ENCODE measurements at places on chromosomes 2 and 18.

DNA sequence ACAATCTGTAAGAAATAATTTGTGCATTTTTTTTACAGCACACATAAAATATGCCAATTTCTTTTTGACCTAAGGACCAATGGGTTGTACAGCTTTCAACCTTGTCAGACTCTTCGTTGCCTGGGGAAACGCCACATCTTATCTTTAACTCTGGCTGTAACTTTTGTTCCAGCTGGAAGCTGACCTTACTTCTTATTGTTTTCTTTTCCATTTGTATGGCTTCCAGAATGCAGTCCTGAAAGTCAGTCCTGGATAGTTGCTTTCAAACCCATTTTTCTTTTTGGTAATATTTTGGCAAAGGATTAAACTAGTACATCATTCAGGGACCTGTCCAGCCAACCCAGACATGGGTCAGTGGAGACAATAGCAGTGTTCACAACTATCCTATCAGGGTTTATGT lies 686.5 kb upstream of the CDH2 start:
- no peak for DNase-seq

- no peak for DNase-seq
These were observed 51.3 kb upstream of the ODC1 start for GRCh38 chr2:10499275-10499907.

DNA sequence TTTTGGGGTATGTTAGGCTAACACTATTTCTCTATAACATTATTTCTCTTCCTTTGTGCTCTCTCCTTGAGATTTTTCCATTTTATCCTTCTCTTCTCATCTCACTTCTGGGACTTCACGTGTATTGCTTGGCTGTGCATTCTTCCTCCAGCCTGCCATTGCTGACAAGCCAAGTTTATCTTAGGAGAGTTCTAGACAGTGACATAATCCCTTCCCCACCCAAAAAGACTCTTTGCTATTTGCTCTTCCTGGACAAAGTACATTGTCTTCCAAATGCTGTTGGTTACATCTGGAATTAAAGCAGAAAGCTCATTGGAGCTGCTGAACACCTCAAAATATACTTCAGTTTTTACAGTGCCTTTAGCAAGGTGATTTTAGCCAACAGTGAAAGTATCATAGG lies 8.9 kb downstream of the TSPYL6 start:
- DNase-seq: no peak

DNA sequence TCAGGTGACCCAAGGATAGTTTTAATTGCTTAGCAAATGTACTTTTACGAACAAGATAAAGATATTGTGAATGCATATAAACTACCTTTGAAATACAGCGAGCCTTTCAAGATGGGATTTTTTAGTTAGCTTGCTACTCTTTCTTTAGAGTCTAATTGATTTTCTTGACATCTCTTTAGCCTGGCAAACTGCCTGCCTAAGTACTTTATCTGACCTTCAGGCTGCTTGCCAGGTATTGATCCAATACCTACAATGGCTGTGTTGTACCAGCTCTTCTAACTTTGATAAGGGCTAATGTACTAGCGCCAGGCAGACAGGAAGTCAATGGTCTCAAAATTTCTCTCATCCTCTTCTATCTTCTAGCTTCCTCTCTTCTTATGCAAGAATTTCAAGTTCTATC lies 414.4 kb upstream of the ACVR2A start:
- DNase-seq: no peak

GRCh38 chr2:12861344-12861930 lies 144.7 kb downstream of the TRIB2 start:
- peak; percentile 50 for DNase-seq

DNA sequence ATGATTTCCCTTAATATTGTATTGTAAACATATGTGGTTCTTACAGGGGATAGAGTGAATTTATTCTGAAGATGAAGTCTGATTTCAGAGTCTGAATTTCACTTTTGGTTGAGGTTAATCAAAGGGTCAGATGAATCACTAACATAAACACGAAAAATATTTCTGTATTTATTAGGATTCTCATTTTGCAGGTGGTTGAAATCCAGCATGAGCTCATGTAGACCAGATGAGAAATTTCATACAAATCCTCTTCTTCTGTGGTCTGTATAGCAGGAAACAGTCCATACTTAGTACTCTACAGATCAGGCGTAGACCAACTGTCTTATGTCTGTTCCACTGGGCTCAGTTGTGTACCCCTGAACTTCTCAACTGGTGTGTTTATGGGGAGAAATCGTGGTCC lies 157.8 kb downstream of the BABAM2 start:
- DNase-seq: no peak

GRCh38 chr2:152407204-152407721 lies 72.3 kb downstream of the FMNL2 start:
- peak; percentile 81 for DNase-seq

- peak; percentile 64 for DNase-seq
These were observed 2.1 kb downstream of the CNTNAP5 start for GRCh38 chr2:124027182-124027581.

GRCh38 chr2:128626760-128627511 lies 308.3 kb upstream of the HS6ST1 start:
- no peak for DNase-seq

DNA sequence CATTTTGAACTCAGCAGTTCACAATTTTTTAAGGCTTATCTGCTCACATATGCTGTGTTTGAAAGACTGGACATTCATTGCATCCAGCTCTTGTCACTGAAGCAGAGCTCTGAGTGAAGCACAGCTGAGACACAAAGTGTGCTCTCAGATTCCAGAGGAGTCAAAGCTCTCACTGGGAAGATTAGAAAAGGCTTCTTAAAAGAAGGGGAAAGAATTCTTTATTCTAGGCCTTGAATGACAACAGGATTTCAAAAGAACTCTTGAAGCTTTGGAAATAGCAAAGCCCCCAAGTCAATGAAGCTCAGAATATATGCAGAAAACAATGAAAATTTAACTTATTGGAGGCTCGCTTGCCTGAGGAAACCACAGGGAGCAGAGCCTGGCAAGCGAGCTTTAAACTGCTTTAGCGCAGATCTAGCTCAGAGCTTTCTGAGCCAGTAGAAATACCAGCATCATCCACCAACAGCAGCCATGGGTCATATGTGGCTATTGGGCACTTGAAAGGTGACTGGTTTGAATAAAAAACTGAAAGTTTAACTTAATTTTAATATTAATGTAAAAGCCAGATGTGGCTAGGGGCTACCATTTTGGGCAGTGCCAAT lies 369.7 kb downstream of the OSR1 start:
- peak; percentile 50 for DNase-seq

DNA sequence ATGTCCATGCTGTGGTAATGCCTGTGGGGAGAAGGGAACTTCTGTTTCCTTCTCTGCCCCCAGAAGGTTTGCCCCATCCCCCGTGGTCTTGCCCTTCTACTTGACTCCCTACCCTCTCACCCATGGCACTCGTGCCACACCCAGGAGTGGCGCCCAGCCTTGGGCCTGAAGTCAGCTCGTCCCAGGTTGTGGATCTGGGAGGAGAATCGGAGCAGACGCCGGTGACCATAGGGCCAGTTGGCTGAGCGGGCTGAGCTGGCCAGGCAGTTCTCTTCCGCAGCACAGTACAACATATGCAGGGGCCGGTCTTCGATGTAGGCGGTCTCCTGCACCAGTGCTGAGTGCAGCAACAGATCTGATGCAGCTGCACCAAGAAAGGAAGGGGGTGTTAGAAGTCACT lies 4.7 kb downstream of the HTRA2 start:
- no peak for DNase-seq

DNA sequence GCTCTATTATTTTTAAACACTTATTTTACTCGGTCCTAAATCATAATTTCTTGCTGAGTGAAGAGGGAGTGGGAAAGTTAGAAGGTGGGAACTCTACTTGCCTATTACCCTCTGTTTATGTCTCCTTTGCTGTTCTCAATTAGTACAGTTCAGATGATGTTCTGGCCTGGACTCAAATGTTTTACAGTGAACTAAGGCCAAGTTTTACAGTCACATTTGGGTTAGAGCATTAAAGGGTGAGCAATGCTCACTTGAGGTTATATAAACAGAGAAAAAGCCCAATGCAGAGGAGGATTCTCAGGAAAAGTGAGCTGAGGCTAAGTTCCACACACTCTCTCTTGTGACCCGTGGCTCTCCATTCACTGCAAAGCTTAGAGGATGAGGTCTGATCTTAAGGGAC lies 52.4 kb downstream of the ITSN2 start:
- DNase-seq: peak; percentile 7

DNA sequence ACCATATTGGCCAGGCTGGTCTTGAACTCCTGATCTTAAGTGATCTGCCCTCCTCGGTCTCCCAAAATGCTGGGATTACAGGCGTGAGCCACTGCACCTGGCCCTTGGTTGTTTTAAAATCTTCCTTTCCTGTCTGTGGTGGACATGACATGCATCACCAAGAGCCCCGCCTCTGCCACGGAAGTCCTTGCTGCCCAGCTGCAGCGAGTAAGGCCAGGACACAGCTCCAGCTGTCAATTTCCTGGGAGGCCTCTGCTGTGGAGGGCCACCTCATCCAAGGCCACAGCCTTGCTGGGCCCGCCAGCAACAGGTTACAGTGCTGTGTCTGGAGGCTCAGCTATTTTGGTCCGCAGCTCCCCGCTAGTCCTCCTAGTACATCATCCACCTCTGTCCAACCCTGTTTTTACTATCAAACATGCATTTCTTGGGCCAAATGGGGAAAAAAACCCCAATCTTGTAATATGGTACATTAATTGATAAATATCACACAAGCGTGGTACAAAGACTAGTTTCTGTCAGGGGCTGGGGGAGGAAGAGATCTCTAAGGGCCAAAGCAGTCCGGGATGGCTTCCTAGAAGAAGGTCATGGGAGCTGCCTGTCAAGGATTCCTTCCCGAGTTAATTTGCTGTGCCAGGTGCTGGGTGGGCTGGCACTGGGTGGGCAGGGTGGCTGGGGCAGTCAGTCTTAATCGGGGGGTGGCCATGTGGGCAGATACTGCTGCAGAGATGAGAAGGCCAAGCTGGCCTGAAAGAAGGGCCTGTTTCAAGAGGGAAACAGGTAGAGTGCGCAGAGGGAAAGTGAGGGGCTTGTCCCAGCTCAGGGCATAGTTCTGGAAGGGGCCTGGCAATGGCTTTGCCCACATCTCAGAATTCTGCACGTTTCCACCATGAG lies 100.5 kb downstream of the INHBB start:
- DNase-seq: no peak

DNA sequence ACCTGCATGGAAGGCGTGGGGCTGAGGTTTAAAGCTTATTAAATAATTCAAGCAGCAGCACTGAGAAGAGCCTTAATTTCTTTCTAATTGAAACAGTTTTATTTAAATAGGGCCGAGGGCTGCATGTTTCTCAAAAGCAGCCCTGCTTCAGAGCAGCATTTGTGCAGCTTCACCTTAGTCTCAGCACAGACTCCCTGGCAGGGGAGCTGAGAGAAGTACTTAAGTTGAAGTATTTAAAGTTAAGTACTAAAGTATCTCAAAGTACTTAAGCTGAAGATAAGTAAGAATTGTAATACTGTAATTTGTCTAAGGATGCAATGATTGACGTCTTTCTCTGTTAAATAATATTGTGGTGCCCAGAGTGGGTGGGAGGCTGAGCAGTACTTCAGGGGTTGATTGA lies 31.4 kb downstream of the IMPA2 start:
- DNase-seq: no peak

DNA sequence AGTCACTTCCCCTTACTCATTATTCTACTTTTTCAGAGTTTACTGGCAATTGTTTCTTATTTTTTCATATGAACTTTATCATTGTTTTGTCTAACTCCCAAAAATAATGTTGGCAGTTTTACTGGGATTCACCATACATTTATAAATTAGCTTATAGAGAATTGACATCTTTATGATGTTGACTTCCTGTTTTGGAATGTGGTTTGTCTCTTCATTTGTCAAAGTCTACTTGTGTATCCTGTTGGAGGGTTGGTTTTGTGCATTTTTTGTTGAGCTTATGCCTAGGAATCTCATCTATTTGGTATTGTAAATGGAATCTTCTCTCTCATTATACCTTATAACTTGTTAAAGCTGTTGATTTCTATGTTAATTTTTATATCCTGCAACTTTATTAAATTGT lies 16.4 kb downstream of the EPC2 start:
- DNase-seq: no peak

DNA sequence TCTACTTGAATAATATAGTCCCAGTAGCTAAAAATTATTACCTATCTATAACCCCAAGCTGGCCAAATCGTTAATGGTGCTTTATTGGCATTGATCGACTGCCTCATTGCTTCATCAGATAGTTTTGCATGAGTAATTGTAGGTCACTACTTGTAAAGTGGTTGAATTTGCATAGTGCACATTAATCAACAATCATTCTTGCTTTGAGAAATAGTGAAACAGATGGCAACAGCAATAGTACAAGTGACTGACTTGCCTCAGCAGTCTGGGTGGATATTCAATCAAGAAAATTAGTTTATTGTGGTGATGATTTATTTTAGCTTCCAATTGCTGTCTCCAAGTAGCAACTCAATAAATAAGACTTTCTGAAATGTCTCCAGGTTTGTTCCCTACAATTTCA lies 117.8 kb upstream of the NRXN1 start:
- no peak for DNase-seq

DNA sequence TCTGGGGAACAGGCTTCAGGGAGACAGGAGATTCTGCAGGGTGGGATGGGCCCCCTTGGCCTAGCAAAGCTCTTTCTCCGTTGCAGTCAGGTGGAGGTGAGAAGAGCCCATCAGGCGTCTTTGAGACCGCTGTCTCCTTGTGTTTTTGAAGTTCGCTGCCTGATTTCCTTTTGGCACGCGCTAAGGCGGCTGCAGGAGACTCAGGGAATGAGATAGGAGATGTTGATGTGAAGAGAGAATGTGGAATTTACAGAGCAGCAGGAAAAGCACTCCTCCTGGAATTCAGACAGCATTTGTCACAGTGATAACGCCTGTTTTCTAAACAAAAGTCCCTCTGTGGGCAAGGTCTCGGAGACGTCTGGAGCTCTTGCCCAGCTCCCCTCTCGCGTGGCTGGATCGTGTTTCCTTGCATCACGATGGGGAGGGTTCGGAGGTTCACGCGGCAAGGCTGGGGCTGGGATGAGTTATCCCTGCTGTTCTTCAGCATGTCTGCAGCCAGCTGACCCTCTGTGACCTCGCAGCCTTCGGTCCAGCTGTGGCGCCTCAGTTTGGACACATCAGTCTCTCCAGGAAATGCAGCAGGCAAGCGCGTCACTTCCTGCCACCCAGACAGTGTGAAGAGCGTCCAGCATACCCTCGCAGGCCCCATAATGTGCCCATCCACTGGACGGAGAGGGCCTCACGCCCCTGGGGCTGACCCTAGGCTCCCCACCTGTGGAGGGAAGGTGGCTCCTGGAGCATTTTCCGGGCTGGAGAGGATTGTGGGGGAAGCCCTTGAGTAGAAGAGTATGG lies 30.2 kb downstream of the GLI2 start:
- peak; percentile 85 for DNase-seq

- peak; percentile 74 for DNase-seq
These were observed 32.0 kb upstream of the GPR55 start for GRCh38 chr2:230956827-230957755.

- no peak for DNase-seq
These were observed at the start of gene LHCGR for GRCh38 chr2:48755473-48755872. Gene LHCGR, minus strand, starts transcription at chr2:48755724. Its CDS starts 53 bp downstream, at chr2:48755671.

- DNase-seq: no peak
These were observed 22.3 kb downstream of the ORC4 start for GRCh38 chr2:147998203-147998602.

- DNase-seq: no peak
These were observed 128.5 kb upstream of the LRP1B start for GRCh38 chr2:142259356-142259755.
